HFF-Myc (cell line): ENCODE measurements at places on chromosomes 1 and 21.

DNA sequence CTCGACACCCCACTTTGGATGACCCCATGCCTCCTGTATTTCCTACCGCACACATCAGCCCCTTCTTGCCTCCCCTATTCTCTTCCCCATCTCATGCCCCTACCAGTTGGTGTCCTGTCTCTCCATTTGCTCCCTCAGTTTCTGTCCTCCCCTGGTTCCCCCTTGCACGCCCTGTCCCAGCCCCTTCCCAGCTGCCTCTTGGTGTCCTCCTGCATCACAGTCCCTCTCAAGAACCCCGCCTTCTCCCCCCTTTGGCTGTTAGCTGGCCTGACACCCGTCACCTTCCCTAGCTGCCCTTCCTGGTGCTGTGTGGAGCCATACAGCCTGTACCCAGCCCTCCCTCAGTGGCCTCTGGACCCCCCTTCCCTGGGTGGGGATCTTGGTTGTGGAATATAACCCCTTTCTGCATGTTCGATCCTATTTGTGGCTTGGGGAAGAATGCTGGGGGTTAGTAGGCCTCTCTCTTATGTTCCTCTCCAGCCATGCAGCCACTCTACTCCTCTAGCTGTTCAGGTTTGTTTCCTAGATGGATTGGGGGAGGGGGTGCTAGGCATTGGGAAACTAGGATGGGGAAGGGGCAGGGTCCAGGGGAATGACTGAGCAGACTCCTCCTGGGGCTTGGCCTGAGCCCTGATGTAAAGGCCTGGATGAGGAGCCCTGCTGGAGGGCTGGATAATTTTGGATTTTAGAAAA is 41.4 kb upstream of the NFASC start:
- DNase-seq: no peak

DNA sequence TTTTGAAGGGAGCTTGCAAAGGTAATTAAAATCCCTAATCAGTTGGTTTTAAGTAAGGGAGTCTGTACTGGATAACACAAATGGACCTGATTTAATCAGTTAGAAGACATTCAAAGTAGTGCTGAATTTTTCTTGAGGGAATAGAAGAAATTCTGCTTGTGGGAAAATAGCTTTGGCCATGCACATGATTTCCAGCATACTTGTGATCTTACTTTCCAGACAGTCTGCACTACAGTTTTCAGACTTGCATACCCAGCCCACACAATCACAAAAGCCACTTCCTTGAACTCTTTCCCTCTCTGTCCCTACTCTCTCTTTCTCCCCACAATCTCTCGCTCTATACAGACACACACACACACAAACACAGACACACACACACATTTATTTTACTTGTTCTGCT is 852.1 kb downstream of the PLA2G4A start:
- no peak for DNase-seq

DNA sequence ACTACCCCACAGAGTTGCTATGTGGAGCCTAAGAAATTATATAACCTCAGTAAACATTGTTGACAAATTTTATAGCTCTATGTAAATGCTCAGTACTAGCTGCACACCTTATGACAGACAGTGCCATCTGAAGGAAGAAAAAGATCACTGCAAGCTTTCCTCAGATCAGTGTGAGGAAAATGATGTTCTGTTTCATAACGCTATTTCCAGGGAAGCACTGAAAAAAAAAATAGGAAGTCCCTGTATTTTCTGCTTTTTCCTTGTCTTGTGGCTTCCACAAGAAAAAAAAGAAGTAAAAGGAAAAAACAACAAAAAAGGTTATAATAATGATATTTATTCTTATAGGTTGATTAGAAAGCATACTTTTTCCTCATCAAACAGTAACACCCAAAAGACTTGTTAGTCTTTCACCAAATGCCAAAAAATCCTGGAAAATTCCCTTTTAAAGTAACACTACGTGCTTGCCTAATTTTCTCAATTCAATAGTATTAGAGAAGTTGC is 23.2 kb downstream of the LYST start:
- DNase-seq: peak; percentile 49

- DNase-seq: no peak
These were observed 213.1 kb downstream of the KAZN start for GRCh38 chr1:14811573-14811972.

GRCh38 chr1:239858057-239858456 is 233.6 kb upstream of the FMN2 start:
- no peak for DNase-seq

GRCh38 chr1:167957710-167958109 is 20.8 kb upstream of the MPC2 start:
- no peak for DNase-seq

DNA sequence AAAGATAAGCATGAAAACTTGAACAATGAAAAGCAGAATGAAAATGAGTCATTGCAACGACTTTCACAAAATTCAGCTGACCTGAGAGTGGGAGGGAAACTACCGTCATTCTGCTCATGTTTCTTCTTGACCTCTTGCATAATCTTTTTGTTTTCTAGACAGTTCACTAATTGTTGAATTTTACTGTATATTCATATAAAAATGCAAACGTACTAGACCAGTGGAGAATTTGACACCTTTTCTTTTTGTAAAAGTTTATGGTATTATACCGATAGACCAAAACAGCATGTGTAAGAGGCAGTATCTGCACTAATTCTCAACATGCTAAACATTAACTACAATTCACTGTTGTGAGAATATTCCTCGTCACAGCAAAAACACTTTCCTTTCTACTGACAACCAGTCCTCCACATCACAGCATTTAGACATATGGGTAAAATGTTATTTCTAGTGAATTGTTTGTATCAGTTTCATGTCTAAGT is 137.8 kb downstream of the GREM2 start:
- no peak for DNase-seq
